T-helper 17 cell (primary cell): ENCODE measurements at places on chromosomes 4 and X.
A peak's percentile ranks its signal among the peaks of the same experiment; 100 is the strongest.

- peaks cover 17% of the 10 kb centered on the region for H3K4me1 ChIP-seq
- no peak for DNase-seq
- peak overlapping the region; percentile 2 for H3K27ac ChIP-seq
- no peak overlapping the region for H3K4me3 ChIP-seq
- no peaks in the 10 kb centered on the region for H3K36me3 ChIP-seq
Observed at GRCh38 chr4:169668069-169668721, 47.8 kb downstream of the CLCN3 start.

DNA sequence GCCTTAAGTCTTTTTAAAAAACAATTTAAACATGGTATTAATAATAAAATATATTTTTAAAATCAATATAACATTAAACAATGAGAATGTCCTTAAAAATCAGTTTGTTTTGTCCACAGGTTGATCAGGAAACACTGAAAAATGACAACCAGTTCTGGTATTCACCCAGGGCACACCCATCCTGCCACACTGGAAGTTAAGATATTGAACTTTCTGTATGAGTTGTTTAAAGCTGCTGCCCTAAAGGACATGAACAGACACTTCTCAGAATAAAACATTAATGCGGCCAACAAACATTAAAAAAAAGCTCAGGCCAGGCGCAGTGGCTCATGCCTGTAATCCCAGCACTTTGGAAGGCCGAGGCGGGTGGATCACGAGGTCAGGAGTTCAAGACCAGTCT lies 15.0 kb upstream of the HOPX start:
- H3K27me3 ChIP-seq, result peaks cover 6% of the 10 kb centered on the region
- H3K4me1 ChIP-seq, result peaks cover 14% of the 10 kb centered on the region
- H3K4me3 ChIP-seq, result no peak overlapping the region
- H3K27ac ChIP-seq, result no peak overlapping the region
- no peak for DNase-seq

DNA sequence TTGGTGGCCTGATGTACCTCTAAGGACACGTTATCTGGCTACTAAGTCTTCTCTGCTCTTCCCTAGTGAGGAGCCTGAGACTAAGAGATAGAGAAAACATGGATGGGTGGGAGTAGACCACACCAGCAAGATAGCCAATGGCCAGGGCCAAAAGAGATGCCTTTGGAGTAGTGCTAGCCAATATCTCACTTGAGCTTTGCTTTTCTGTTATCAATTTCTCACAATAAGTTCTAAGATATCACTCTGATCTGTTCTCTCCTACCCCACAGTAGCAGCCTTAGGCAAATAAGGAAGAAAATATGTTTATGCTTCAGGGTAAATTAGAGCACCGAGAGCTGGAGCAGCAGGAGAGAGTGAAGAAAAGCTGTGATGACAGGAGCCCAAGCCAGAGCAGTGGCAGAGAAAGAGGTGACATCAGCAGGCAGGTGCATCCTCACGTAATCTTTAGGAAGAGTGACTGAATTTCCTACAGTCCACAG lies 343.9 kb upstream of the NOCT start:
- H3K4me1 ChIP-seq, result no peaks in the 10 kb centered on the region
- peaks cover 25% of the 10 kb centered on the region for H3K27me3 ChIP-seq
- H3K36me3 ChIP-seq, result no peaks in the 10 kb centered on the region
- H3K4me3 ChIP-seq, result no peak overlapping the region
- no peak for DNase-seq

GRCh38 chr4:125049711-125050110 lies 265.0 kb upstream of the FAT4 start:
- no peaks in the 10 kb centered on the region for H3K27me3 ChIP-seq
- no peak overlapping the region for H3K27ac ChIP-seq
- no peaks in the 10 kb centered on the region for H3K4me1 ChIP-seq
- H3K4me3 ChIP-seq, result no peak overlapping the region
- no peak for DNase-seq

GRCh38 chr4:88718098-88718497 lies 20.5 kb upstream of the NAP1L5 start:
- peaks cover 13% of the 10 kb centered on the region for H3K36me3 ChIP-seq
- H3K4me3 ChIP-seq, result no peak overlapping the region
- no peaks in the 10 kb centered on the region for H3K4me1 ChIP-seq
- H3K27ac ChIP-seq, result no peak overlapping the region
- no peaks in the 10 kb centered on the region for H3K27me3 ChIP-seq
